ENCODE measurements at places on chromosomes 5 and 9.

DNA sequence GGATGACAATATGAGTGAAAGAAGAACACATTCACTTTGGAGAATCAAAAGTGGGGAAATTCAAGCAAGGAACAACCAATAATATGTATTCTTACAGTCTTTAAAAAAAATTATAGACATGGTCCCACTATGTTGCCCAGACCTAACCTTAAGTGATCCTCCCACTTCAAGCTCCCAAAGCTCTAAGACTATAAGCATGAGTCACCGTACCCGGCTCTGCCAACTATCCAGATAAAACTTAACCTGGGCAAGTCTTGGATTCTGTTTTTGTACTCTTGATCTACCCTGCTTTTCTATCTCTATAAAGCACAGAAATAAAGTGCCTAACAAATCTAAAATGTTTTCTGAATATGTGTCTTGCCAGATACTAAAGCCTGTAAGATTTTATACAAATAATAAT lies 30.9 kb downstream of the CEMIP2 start:
- no peak for DNase-seq

DNA sequence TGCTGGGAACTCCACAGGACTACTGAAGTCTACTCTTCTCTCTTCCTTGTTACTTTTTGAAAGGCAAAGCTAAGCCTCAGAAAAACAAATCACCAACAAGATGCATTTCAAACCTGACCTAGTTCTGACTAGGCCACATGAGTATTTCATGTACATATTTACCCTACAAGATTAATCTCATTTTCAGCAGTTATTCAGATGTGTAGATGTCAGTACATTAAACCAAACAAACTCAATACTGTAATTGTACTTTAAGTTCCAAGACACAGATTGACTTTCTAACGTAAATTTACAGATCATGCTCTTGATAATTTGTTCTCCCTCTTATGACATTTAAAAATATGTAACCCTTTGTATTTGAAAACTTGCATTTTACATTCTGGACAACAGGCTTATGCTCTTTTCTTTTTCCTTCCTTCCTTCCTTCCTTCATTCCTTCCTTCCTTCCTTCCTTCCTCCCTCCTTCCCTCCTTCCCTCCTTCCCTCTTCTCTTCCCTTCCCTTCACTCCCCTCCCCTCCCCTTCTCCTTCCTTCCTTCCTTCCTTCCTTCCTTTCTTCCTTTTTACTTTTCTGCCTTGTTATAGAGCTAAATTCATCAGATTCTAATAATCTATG lies 1653.4 kb downstream of the EFNA5 start:
- DNase-seq = no peak

GRCh38 chr5:119397518-119398380 lies 41.9 kb downstream of the TNFAIP8 start:
- DNase-seq = no peak

GRCh38 chr5:126794157-126794828 lies 17.4 kb downstream of the LMNB1 start:
- no peak for DNase-seq

- DNase-seq = peak; percentile 94
These were observed at the start of gene CYFIP2 for GRCh38 chr5:157265714-157266285. Gene CYFIP2 (plus strand): TSS chr5:157266123. CDS start chr5:157285362, 19,239 bp downstream.

GRCh38 chr9:117827456-117827855 lies 123.3 kb downstream of the TLR4 start:
- no peak for DNase-seq
